Endothelial cell of umbilical vein (primary cell): ENCODE measurements at places on chromosomes 7 and 10. TPM values are rescaled to one million over a fixed set of nuclear protein-coding genes. Genes with fewer than 3 reads are reported as not detected.
A peak's percentile ranks its signal among the peaks of the same experiment; 100 is the strongest.

Gene URGCP
- 25.3 and 26.8 TPM in 2 replicates for total RNA-seq

Gene HYAL4
- not detected in 2 replicates for total RNA-seq

DNA sequence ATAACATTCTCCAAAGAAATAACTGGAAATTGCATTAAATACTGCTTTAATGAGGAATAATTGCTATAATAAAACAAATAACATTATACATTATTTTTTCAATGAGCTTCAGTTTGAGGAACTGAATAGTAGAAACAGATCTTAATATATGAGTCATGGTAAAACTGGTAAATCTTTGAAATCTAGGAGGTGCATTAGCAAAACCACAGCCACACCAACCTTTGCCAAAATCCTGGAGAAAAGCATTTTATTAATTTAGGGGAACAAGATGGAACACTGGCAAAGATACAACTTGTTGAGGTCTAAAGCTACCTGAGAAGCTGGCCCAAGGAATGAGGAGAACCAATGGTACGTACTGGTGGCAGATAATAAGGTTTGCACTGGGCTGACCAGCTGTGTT, 5.4 kb upstream of the ASL start:
- DNase-seq = no peak

DNA sequence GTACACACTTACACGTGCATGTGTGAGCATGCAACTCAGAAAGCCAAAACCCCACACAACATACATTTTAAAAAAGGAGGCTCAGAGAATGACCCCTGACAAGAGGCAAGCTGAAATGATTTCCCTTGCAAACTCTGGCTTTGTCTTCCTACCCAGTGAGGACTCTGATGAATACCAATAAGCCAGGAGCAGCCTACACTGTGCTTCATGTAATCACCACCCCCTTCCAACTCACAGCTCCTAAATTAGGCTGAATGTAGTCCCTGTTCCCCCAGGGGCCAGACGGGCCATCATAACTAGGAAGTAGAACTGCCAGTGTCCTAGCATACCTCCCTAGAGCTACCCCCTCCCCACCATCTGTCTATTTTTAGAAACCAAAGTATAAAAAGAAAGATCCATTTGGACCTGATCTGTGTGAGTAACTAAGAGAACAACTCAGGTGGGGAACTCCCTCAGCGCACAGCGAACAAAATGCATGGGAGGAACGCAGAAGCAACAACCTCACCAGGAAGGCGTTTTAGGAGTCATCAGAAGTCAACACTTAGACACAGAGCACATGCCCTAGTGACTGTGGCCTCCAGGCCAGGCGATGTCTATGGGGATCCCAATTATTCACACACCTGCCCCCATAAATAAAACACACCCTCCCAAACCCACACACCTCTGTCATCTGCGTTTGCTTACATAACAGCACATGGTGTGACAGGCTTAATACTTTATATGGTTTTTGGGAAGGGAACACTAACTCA, 1.9 kb downstream of the DGKI start:
- no peak for DNase-seq

DNA sequence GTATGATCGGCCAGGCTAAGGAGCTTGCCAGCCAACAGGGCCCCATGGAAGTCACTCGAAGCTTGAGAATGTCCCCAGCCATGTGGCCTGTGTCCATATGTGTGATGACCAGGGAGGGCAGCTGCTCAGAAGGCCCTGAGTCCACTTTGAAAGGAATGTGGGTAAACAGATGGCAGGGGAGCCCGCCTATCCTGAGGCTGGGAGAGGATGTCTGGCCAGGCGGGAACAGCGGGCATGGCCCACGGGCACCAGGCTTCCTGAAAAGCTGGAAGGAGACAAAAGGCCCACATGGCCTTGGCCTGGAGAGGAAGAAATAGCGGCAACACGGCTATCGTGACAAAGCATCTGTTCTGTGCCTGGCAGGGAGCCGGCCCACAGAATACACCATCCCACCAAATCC, 137.9 kb upstream of the PPIF start:
- peak; percentile 63 for DNase-seq
